Stimulated activated CD8-positive, alpha-beta memory T cell treated with anti-CD3 and anti-CD28 coated beads, Interleukin-15, amount 100 ng/mL, for 1 hour (primary cell): ENCODE measurements at places on chromosomes 4 and X.

- DNase-seq = no peak
These were observed 909.2 kb upstream of the PRKX start for GRCh38 chrX:4622486-4623167.

- no peak for DNase-seq
These were observed 702 bp downstream of the MMGT1 start for GRCh38 chrX:135973025-135973547.

DNA sequence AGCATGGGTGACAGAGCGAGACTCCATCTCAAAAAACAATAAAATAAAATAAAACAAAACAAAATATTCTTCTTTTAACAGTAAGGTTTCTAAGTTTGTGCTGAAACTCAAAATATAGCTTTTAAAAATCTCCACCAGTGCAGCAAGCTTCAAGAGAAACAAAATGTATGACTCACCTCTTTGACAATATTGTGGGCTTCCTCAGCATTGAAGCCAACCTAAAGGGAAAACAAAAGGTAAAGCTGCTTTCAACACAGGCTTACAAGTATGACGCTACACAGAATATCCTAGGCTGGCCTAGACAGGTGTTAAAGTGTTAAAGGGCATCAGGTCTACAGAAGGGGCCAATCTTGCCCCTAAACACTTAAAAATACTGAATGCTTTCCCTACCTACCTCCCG, 1.2 kb downstream of the DYNLT3 start:
- no peak for DNase-seq

GRCh38 chrX:20515841-20516461, 249.2 kb upstream of the RPS6KA3 start:
- no peak for DNase-seq

- no peak for DNase-seq
These were observed 924.3 kb upstream of the SLIT2 start for GRCh38 chr4:19327364-19327763.

- no peak for DNase-seq
These were observed 98.8 kb upstream of the IQCM start for GRCh38 chr4:149914119-149915115.

DNA sequence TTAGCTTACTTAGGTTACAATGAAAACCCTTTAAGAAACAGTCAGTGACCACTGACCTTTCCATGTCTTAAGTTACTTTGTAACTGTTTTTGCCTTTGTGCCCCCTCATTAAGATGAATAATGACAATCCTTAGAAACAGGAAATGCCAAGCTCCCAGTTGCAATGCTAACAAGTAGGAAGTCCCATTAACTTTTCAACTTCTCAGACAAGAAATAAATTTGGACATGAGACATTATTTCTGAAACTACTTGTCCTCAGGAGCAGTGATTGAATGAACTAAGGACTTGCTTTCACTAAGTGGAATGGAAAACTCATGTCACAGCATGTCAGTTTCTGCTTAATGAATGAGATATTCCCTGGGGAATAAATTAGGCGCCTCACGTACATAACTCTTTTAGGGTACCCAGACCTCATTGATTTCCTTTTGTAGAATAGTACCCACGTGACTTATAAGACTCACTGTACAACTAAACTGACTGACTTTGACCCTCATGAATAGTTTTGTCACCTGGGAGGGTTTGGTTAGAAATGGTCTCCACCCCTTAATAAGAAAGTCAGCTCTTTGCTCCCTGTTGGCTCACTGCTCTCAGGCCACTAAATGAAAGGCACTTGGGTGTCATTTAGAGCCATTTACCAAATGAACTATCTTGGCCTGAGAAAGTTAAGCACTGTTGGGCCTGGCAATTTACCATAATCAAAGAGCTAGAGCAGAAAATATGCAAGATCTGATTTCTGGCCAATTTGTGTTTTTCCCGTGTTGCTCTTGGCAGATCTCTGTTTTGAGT, 383.9 kb downstream of the RPA4 start:
- no peak for DNase-seq

DNA sequence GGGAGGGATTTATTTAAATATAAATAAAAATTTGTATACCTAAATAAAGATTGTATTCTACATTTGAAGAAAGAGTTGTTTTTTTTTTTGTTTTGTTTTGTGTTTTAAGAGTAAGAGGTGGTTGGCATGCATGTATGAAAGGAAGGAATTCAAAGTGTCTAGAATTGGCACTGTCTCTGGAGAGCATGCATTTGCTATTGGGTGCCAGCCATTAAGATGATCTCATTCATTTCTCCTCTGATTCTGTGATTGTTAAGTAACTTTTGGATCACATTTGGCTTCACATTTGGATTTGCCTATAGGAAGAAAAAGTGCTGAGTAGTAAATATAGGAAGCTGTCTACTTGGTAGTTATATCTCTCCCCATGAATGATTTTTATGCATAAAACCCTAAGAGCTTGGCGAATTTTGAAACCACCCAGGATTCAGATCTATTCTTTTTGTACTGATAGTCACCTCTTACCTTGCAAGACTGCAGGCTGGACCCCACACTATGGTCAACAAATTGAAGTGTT, 7.8 kb upstream of the BOD1L1 start:
- no peak for DNase-seq
